ENCODE measurements at places on chromosomes 6 and 20.
A peak's percentile ranks its signal among the peaks of the same experiment; 100 is the strongest.

GRCh38 chr6:32685603-32686002 lies 19.1 kb upstream of the HLA-DQB1 start:
- no peak for DNase-seq

DNA sequence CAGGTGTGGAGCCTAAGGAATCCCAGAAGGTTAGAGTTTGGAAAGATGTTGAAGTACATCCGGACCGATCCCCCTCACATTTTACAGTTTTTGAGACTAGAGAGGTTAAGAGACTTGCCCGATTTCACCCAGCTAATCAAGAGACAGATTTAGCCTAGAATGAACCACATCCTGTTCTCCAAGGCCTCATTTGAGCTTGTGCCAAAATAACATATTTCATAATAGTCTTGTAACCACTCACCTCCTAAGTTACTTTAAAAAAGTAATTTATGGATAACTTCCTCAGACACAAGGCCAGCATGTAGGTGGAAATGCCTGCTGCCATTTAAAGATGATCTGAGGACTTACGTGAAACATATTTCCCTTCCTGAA lies 39.8 kb upstream of the ARHGAP18 start:
- no peak for DNase-seq

GRCh38 chr20:10705801-10706459 lies 32.1 kb upstream of the JAG1 start:
- peak; percentile 86 for DNase-seq

DNA sequence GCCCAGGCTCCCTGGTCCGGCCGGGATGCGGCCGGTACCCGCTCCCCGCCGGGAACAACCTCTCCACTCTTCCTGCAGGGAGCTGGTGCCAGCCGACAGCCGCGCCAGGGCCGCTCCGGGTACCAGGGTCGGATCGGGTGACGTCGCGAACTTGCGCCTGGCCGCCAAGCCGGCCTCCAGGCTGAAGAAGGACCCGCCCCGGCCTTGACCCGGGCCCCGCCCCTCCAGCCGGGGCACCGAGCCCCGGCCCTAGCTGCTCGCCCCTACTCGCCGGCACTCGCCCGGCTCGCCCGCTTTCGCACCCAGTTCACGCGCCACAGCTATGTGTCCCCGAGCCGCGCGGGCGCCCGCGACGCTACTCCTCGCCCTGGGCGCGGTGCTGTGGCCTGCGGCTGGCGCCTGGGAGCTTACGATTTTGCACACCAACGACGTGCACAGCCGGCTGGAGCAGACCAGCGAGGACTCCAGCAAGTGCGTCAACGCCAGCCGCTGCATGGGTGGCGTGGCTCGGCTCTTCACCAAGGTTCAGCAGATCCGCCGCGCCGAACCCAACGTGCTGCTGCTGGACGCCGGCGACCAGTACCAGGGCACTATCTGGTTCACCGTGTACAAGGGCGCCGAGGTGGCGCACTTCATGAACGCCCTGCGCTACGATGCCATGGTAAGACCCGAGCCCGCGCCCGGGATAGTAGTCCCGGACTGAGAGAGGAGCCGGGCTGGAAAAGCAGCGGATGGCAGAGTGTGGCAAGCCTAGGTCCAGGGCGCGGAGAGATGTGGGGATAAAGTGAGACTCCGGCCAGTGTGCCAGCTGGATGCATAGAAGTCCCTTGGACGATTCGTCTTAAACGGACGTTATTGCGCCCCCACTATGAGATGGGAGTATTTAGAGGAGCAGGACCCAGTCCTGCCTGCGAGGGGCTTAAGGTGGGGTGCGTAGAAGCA lies at the start of gene NT5E:
Gene NT5E, plus strand, starts transcription at position 266 of the 942 bp plus-strand sequence. Its CDS starts 57 bp downstream, at position 323.
- DNase-seq: no peak

DNA sequence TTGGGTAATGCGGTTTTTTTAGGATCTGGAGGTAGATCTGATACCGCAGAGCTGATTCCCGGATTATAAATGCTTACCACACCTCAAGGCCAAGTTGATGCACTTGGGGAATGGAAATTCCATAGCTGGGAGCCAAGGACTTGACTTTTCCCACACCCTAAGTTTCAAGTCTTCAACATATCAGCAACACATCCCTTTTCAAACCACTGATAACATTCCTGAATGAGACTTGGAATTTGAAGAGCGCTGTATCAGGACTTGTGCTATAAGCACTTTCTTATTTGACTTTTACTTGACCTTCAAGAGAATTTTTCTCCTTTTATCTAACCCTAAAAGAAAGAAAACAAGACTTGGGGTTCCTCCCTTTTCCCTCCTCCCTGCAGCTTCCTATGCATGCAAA lies 90.6 kb upstream of the NAA20 start:
- DNase-seq: no peak

- no peak for DNase-seq
Observed at GRCh38 chr6:133408543-133408942, 167.4 kb downstream of the EYA4 start.

DNA sequence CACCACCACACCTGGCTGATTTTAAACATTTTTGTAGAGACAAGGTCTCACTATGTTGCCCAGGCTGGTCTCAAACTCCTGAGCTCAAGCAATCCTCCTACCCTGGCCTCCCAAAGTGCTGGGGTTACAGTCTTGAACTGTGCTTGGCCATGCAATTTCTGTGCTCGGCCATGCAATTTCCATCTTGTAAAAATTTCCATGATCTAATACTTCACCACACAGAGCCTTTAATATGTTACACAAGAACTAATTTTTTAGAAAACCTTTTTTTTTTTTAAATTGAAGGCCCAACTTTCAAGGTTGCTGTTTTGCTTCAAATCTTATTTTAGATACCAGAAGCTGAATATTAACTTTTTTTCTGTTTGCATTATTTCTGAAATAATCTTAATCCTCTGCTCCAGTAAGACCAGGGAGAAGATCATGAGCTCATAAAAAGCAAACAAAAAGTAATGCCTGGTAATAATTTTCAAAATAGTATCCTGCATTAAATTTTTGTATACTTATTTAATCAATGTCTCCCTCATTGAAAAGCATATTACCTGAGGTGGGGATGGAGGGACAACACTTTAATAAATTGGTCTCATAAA lies 38.1 kb upstream of the ARMC2 start:
- DNase-seq: no peak

GRCh38 chr20:39879296-39879695 lies 809.7 kb downstream of the MAFB start:
- no peak for DNase-seq

DNA sequence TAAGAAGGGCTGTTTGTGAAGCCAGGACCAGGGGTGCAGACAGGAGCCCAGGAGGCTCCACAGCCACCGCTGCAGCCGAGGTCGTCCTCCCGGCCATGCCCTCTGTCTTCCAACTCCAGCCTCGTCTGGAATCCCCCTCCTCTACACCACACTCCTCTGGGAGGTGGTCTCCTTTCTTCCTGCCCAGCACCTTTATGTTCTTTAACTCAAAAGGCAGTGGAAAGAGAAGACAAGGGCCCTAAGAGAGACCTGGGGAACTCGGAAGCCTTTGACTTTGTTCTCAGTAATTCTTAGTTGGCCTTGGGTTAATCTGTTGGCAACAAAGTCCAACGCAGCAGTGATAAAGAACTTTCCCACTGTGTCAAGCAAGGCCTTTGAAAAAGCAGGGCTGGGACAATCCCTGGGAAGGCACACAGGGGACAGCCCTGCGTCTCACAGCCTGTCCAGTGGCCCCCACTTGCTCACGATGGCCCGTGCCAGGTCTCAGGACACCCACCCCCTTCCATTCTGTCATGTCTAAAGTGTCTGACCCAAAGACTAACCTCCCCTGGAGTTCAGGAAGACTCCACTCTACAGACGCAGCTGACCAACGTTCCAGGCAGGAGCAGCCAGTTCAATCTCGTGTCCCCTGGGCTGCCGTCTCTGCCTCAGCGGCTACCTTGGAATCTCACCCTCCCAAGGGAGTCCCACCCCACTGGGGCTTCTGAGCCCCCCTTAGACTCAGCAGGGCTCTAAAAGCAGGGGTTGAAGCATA lies 42.8 kb upstream of the FAM50B start:
- DNase-seq: no peak

DNA sequence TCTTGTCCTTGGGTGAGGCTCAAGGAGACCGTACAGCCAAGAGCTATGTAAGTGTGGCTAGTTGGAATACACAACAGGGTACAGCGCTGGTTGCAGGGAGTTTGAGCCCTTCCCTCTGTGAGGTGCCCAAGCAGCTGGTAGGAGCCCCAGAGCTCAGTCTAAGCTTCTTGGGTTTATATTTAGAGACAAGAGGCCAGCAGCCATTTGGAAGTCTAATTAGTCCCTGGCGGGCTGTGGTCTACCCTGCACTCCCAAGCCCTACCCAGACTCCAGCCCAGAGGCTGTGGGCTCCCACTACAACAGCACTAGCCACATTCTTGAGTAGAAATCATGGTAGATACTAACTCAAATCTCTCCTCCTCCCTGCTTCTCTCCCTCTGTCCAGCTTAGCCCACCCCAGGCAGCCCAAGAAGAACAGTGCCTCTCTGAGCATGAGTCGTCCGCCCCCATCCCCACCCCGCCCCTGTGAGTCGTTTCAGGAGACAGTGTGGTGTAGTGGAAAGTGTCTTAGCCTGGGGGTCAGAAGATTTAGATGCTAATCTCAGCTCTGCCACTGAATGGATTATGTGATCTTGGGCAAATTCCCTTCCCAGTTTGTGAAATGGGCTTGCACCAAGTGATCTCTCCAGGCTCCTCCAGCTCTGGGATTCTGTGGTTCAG lies 37.8 kb downstream of the EIF2S2 start:
- DNase-seq: no peak

- DNase-seq: no peak
Observed at GRCh38 chr6:34298941-34299340, 50.1 kb upstream of the SMIM29 start.

- DNase-seq: no peak
Observed at GRCh38 chr6:37971266-37971665, 151.7 kb downstream of the ZFAND3 start.

DNA sequence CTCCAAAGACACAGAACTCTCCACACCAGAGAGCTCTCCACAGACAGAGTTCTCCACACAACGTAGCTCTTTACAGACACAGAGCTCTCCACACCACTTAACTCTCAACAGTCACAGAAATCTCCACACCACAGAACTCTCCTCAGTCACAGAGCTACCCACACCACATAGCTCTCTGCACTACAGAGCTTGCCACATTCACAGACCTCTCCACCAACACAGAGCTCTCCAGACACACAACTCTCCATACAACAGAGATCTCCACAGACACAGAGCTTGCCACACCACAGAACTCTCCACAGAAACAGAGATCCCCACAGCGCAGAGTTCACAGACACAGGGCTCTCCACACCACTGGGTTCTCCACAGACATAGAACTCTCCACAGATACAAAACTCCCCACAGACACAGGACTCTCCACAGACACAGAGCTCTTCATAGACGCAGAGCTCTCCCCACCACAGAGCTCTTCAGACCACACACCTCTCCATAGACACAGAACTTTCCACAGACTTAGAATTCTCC lies 52.5 kb downstream of the ERMARD start:
- no peak for DNase-seq

- DNase-seq: no peak
Observed at GRCh38 chr6:103017878-103018277, 1624.4 kb downstream of the GRIK2 start.

GRCh38 chr20:13243826-13244376 lies 22.8 kb downstream of the ISM1 start:
- no peak for DNase-seq
